ENCODE measurements at places on chromosomes 13 and 19.

DNA sequence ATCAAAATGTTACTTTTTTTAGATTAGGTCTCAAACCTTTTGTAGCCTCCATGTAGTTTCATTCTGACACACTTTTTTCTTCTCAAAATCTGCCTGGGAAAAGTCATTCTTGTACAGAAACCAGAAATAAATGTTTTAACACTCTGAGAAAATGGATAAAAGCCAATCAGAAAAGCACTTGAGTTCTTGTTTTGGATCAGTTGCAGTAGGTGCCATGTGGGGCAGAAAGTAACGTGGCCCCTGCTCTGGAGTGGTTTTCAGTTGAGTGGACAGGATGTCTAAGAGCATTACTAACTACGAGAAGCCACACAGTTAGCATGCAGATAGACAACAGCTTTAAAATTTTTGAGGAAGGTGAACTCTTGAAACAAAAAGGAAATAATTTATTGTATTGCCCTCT lies 19.1 kb downstream of the GPR183 start:
- no peaks in the 10 kb centered on the region for H3K27me3 ChIP-seq
- H3K27ac ChIP-seq, result no peak overlapping the region
- peaks cover 3% of the 10 kb centered on the region for H3K36me3 ChIP-seq
- H3K4me1 ChIP-seq, result no peaks in the 10 kb centered on the region
- H3K4me3 ChIP-seq, result no peak overlapping the region
- DNase-seq, result no peak

GRCh38 chr19:58409010-58409790 lies 751 bp downstream of the ZNF584 start:
- peak overlapping the region; percentile 32 for H3K27ac ChIP-seq
- no peaks in the 10 kb centered on the region for H3K4me1 ChIP-seq
- peak overlapping the region; percentile 75 for H3K4me3 ChIP-seq
- H3K27me3 ChIP-seq, result no peaks in the 10 kb centered on the region

GRCh38 chr19:53157626-53158025 lies 1.2 kb downstream of the ZNF347 start:
- H3K4me3 ChIP-seq, result peak overlapping the region; percentile 84
- H3K36me3 ChIP-seq, result peaks cover 10% of the 10 kb centered on the region

GRCh38 chr19:49916839-49917733 lies 11.9 kb upstream of the ATF5 start:
- peaks cover 82% of the 10 kb centered on the region for H3K36me3 ChIP-seq
- H3K27ac ChIP-seq, result no peak overlapping the region
- DNase-seq, result no peak
- peaks cover under 1% of the 10 kb centered on the region for H3K4me1 ChIP-seq

DNA sequence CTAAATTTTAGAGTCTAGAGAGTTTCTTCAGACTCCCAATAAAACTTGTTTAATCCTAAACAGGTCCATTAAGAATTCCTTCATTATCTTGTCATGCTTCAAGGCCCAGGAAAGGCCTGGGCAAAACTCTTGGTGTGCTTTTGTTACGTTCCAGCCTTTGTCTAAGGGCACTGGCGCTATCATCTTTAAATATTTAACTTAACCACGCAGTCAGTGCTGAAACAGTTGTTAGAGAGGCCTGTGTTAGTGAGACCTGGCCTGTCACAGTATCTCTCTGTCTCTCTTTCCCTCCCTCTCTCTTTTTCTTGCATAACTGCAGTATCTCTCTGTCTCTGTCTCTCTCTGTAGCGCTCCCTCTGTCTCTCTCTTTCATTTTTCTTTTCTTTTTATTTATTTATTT lies 8.2 kb upstream of the OR1M1 start:
- H3K27ac ChIP-seq, result no peak overlapping the region
- no peaks in the 10 kb centered on the region for H3K36me3 ChIP-seq
- no peak overlapping the region for H3K4me3 ChIP-seq
- no peaks in the 10 kb centered on the region for H3K27me3 ChIP-seq
- no peaks in the 10 kb centered on the region for H3K4me1 ChIP-seq

DNA sequence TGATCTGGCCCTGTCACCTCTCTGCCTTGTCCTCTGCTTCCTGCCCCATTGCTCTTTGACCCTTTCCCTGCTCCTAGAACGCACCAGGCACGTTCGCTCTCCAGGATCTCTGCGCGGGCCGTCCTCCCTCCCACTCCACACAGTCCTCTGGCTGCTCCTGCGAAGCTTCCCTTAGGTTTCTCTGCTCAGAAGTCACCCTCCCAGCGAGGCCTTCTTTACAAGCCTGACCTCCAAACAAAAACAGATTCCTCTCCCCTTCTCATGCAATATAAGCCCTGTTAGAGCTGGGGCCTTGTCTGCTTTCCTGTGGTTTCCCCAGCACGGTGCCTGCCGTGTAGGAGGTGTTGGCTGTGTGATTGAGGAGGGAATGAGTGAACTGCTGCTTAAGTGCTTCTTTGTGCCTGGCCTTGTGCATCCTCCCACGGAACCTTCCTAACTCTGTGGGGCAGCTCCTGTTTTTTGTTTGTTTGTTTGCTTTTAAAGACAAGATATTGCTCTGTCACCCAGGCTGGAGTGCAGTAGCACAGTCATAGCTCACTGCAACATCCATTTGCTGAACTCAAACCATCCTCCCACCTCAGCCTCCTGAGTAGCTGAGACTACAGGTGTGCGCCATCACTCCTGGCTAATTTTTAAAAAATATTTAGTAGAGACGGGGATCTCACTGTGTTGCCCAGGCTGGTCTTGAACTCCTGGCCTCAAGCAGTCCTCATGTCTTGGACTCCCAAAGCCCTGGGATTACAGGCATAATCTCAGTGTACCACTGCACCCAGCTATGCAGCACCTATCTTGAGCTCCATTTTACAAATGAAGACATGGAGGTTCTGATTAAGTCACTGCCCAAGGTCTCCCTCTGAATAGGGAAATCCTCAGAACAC lies 82.0 kb downstream of the SIPA1L3 start:
- H3K27ac ChIP-seq, result no peak overlapping the region
- no peaks in the 10 kb centered on the region for H3K27me3 ChIP-seq
- H3K4me1 ChIP-seq, result no peaks in the 10 kb centered on the region
- peaks cover 1% of the 10 kb centered on the region for H3K36me3 ChIP-seq
- H3K4me3 ChIP-seq, result no peak overlapping the region

DNA sequence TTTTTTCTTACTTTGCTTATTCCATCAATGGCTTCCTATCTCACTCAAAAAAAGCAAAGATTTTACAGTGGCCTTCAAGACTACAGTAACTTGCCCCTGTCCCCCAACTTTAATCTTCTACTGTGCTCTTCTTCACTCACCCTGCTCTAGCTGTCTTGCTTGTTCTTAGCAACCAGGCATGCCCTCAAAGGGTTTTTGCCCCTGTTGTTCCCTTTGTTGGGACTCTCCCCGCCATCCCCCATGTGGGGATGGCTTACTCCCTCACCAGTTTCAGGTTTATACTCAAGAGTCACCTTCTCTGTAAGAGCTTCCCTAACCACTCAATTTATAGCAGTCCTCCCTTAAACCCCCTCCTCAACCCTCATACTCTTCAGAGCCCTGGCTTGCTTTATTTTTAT lies 5.4 kb downstream of the MTMR6 start:
- no peaks in the 10 kb centered on the region for H3K27me3 ChIP-seq
- H3K36me3 ChIP-seq, result peaks cover 2% of the 10 kb centered on the region
- no peaks in the 10 kb centered on the region for H3K4me1 ChIP-seq
- H3K4me3 ChIP-seq, result no peak overlapping the region
- H3K27ac ChIP-seq, result no peak overlapping the region
- no peak for DNase-seq

GRCh38 chr19:13037161-13037560 lies 41.9 kb downstream of the NFIX start:
- peaks cover 70% of the 10 kb centered on the region for H3K4me1 ChIP-seq
- H3K27ac ChIP-seq, result peak overlapping the region; percentile 98
- H3K27me3 ChIP-seq, result no peaks in the 10 kb centered on the region
- H3K36me3 ChIP-seq, result no peaks in the 10 kb centered on the region
- peak; percentile 83 for DNase-seq

GRCh38 chr13:103540382-103540765 lies 474.2 kb upstream of the SLC10A2 start:
- H3K4me3 ChIP-seq, result no peak overlapping the region
- DNase-seq, result no peak
- no peaks in the 10 kb centered on the region for H3K4me1 ChIP-seq
- no peaks in the 10 kb centered on the region for H3K27me3 ChIP-seq
- no peaks in the 10 kb centered on the region for H3K36me3 ChIP-seq

DNA sequence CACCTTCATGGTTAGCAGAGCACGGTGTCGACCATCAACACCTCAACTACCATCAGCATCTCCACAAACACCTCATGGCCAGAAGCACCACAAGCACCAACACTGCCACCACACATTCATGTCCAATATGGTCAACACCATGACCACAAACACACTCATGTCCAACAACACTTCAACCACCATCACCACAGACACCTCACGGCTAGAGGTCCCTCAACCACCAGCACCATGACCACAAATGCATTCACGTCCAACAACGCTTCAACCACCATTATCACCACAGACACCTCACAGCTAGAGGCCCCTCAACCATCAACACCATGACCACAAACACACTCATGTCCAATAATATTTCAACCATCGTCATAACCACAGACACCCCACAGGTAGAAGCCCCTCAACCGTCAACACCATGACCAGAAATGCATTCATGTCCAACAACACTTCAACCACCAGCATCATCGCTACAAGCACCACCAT lies 10.2 kb downstream of the TRAPPC5 start:
- no peak overlapping the region for H3K4me3 ChIP-seq
- no peaks in the 10 kb centered on the region for H3K27me3 ChIP-seq
- no peak overlapping the region for H3K27ac ChIP-seq
- no peaks in the 10 kb centered on the region for H3K36me3 ChIP-seq
- no peaks in the 10 kb centered on the region for H3K4me1 ChIP-seq
- DNase-seq, result no peak

DNA sequence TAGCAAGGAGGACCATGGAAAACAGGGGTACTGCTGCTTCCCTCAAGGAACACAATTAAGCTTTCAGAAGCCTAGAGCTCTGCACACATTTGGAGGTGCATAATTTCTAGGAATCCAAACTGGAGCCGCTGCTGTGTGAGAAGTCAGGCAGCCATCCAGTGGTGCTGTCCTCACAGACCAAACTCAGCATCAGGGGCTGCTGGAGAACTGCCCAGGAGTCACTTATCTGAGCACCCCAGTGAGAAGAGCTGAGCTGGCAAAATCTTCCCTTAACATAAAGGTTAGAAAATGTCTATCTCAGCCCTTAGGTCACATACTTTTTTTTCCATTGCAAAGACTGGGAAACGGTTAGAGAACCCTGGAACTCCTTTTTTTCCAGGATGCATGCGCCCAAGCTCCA lies 72.8 kb downstream of the ATP7B start:
- DNase-seq, result no peak
- no peak overlapping the region for H3K4me3 ChIP-seq
- H3K27me3 ChIP-seq, result no peaks in the 10 kb centered on the region
- no peak overlapping the region for H3K27ac ChIP-seq
- H3K4me1 ChIP-seq, result no peaks in the 10 kb centered on the region

- H3K36me3 ChIP-seq, result peaks cover 6% of the 10 kb centered on the region
- no peak overlapping the region for H3K27ac ChIP-seq
- DNase-seq, result no peak
- H3K27me3 ChIP-seq, result no peaks in the 10 kb centered on the region
These were observed 62.8 kb downstream of the ARHGEF7 start for GRCh38 chr13:111177921-111178320.

DNA sequence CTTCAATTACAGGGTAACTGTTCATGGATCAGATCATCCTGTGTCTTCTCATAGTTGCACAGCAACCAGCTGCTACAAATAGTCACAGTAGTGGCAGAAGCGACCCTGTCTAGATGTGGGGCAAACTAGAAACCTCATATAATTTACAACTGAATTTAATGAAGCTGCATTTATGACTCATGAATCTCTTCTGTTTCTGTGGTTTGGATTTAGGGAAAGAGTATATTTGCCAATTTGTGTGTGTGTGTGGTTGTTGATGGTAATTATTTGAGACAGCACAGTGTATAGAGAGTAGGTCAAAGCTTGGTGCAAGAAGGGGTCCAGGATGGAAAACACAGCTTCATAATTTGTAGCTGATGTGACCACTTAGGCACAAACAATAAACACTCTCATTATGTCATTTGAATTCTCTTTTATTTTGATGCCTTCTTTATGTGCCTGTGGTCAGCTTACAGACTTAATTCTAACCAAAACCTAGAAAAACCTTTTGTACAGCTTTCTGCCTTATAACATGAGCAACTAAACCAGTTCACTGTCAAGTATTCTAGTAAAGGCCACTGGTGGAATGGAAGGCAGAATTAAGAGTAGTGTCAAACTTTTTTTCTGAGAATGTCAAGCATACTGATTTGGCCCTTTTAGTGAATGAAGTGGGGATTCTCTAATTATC lies 218.1 kb downstream of the TBC1D4 start:
- H3K36me3 ChIP-seq, result no peaks in the 10 kb centered on the region
- no peak overlapping the region for H3K4me3 ChIP-seq
- no peaks in the 10 kb centered on the region for H3K4me1 ChIP-seq
- no peak for DNase-seq
- H3K27ac ChIP-seq, result no peak overlapping the region

GRCh38 chr19:926589-927350 lies 935 bp downstream of the ARID3A start:
- peak overlapping the region; percentile 92 for H3K4me3 ChIP-seq
- H3K27me3 ChIP-seq, result no peaks in the 10 kb centered on the region
- H3K27ac ChIP-seq, result peak overlapping the region; percentile 38
- peak; percentile 42 for DNase-seq
- H3K36me3 ChIP-seq, result no peaks in the 10 kb centered on the region

GRCh38 chr13:59197397-59197796 lies 966.3 kb downstream of the DIAPH3 start:
- no peak overlapping the region for H3K4me3 ChIP-seq
- H3K4me1 ChIP-seq, result no peaks in the 10 kb centered on the region
- no peaks in the 10 kb centered on the region for H3K27me3 ChIP-seq
- no peaks in the 10 kb centered on the region for H3K36me3 ChIP-seq
- no peak for DNase-seq

GRCh38 chr19:2345794-2346663 lies 14.0 kb upstream of the TMPRSS9 start:
- H3K27ac ChIP-seq, result no peak overlapping the region
- H3K36me3 ChIP-seq, result no peaks in the 10 kb centered on the region
- H3K4me3 ChIP-seq, result no peak overlapping the region
- no peaks in the 10 kb centered on the region for H3K27me3 ChIP-seq
- no peak for DNase-seq

DNA sequence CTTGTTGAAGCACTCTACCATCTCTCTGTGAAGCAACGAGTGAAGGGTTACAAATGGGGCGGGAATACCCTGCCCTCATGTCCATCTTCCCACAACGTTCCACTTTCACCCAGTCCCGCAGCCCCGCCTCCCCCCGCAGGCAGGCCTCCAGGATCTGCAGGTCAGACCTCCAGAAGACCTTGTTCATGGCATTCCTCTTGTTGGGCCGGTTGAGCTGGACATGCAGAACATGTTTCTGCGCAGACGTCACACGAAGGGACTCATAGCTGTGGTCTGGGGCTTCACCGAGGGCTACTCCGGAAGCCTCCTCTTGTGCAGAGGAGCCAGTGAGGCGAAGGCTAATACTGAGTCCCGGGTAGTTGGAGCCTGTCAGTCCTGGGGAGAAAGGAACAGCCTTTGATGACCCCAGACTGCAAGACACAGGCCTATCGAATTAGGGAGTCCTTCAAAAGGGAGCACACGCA lies 420 bp downstream of the ECH1 start:
- peak overlapping the region; percentile 68 for H3K4me3 ChIP-seq
- H3K27me3 ChIP-seq, result no peaks in the 10 kb centered on the region
- H3K36me3 ChIP-seq, result peaks cover 24% of the 10 kb centered on the region
- peak; percentile 69 for DNase-seq
